ENCODE measurements at places on chromosomes 1 and 21.

DNA sequence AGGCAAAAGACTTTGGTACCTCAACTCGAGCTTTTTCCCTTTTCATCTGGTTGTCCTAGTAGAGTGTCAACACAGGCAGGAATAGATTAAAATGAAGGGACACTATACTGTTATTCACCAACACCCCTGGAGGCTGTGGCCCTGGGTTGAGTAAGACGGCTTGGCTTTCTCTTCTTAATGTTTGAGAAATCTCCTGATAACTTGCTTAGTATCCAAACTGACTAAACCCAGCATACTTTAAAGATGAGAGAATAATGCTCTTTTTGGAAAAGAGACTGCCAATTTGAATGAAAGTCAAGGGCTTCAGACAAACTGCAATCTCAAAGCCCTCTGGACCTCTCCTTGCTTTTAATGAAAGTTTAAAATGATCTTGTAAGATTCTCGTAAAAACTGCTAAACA, 2.6 kb upstream of the SLC30A1 start:
- no peak for DNase-seq

- no peak for DNase-seq
These were observed 119.0 kb upstream of the NFIA start for GRCh38 chr1:60963167-60963940.

GRCh38 chr1:179295164-179295755, 1.7 kb downstream of the SOAT1 start:
- DNase-seq, result no peak

GRCh38 chr21:41678924-41679318, 87.9 kb downstream of the RIPK4 start:
- DNase-seq, result peak; percentile 83

DNA sequence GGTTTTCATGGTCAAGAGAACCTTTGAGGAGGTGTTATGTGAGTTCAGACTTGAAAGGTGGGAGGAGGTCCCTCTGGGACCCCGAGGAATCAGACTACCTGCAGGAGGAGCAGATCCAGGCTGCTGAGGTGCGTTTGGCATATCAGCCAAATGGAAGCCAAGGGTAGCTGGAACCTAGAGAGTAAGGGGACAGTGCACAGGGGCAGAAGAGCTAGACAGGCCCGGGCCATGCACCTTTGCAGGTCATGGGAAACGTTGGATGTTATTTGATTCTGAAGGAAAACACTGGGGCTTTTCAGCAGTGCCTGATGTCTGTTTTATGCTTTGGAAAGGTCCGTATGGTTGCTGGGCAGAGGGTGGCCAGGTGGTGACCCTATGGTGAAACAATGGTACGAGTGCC, 169.2 kb downstream of the PGBD5 start:
- no peak for DNase-seq

- DNase-seq, result no peak
These were observed 75.7 kb downstream of the GALNT2 start for GRCh38 chr1:230142608-230143210.

- no peak for DNase-seq
These were observed 149.8 kb downstream of the ETS2 start for GRCh38 chr21:38955495-38955894.

GRCh38 chr1:234647245-234647644, 37.3 kb upstream of the IRF2BP2 start:
- DNase-seq, result no peak

- DNase-seq, result no peak
These were observed 725.3 kb upstream of the NCAM2 start for GRCh38 chr21:20272791-20273362.

GRCh38 chr1:28058971-28059878, 29.2 kb downstream of the EYA3 start:
- no peak for DNase-seq

DNA sequence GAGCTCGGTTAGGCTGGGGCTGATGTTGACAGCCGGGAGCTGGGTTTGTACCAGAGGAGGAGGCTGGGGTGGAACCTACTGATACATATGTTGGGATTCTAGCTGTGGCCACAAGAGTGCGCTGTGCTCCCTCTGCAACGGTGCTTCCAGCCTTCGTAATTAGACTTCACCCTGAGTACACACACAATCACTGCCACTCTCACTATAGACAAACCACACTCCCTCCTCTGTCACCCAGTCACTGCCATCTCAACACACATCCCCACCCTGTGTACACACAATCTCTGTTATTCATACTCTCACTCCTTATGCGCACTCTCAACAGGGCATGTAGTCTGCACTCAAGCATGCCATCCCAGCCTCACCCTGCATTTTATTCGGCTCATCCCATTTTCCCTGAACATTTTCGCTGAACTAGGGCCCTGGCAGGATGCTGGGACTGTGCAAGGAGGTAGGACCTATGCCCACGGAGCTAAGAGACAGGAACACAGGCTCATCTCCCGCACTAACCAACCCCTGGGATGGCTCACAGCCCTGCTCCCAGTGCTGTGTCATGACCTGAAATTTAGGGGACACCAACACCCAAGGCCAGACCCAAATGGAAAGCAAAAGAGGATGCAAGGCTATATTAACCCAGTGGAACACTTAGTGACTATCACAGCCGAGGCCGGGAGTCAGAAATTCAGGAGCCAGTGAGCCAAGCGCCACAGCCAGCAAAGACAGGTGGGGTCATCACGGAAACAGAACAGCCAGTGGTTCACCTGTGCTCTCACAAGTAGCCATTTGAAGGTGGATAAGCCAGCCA, 5.7 kb downstream of the GJB3 start:
- DNase-seq, result peak; percentile 68

- no peak for DNase-seq
These were observed 16.6 kb upstream of the LGALS8 start for GRCh38 chr1:236507022-236507700.

DNA sequence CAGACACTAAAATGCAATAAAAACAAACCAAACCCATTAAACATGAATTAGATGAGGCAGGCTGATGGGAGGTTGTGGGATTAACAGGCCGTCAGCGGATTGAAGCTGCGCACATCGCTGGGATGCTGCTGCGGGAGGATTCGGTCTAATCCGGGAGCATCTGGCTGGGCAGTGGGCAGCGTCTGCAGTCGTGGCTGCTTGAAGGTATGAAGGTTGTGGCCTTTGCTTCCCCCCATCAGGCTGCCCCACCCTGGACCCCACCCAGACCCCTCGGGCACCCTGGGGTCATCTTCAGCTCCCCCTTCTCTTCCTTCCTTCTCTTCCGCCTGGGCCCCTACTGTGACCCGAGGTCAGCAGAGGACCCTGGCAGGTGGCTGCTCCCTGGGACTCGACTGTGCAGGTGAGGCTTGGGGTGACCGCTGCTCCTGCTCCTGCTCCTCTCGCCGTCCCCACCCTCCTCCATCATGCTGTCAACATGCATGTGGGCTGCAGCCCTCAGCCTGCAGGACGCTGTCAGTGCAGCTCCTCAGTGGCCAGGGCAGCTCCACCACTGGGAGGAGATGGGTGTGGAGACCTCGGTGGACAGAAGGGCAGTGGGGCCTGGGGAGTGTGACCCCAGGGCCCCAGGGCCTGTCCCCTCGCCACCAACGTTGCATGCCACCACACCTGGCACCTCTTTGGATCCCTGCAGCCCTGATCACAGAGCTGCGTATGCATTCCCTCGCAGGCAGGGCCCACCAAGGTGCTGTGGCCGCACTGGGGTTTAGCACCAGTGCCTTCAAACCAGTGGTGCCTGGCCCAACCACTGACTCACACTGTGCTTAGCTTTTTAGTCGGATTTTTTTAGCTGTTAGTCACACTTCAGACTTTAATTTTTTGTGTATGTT, 112.2 kb upstream of the COL6A1 start:
- peak; percentile 74 for DNase-seq

GRCh38 chr1:14135070-14135469, 435.1 kb downstream of the PRDM2 start:
- DNase-seq, result no peak

- no peak for DNase-seq
These were observed 128.4 kb upstream of the USP25 start for GRCh38 chr21:15601390-15601789.

- DNase-seq, result no peak
These were observed 25.8 kb downstream of the OSBPL9 start for GRCh38 chr1:51642739-51643142.

GRCh38 chr1:151989211-151989862, 4.3 kb downstream of the S100A10 start:
- DNase-seq, result no peak

DNA sequence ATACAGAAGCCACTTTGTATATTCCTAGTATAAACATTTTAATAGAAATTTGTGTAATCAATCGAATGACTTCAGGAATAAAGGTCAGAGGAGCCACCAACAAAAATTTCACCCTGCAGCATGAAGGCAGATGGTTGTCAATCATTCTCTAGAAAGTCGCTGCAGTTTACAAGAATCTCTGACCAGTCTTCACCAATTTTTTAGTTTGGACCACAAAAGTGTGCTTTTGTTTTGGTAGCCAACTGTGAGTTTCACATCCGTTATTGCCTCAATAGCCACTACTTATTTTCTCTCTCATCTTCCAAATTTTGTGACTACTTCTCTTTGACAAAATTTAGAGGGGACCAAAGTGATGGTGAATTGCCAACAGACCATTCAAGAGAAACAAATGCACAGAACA, 1155.6 kb downstream of the AMY1C start:
- DNase-seq, result no peak

GRCh38 chr1:10751561-10752085, 44.8 kb downstream of the CASZ1 start:
- no peak for DNase-seq

DNA sequence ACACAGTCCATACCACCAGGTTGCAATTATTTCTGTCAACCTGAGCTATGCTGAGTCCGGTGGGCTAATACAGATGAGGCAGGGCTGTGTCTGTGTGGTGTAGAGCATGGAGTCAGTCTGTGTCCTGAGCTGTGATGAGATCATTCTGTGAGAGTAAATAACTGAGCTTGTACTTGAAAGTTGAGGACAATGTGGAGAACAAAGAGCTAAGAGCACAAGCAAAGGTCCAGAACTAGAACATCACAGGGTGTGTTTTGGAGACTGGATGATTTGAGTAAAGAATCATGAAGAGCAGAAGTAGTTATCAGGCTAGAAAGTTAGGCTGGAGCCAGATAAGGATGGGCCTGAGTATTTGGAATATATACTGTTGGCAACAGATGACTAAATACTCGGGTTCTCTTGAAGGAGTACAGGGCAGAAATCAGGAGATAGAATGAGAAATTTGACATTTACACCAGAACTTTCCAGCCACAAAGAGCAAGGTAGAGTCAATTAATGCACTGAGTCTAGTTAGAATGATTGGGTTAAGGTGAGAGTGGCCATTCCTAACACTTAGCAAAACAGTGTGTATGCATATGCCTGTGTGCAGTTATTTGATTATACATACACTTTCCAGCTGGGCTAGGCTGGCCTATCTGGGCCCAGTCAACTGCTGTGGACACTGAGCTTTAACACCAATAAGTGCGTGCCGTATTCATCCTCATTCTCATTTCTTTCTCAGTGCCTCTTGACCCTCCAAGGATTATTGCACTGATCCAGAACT, 48.8 kb downstream of the LEPR start:
- DNase-seq, result no peak

DNA sequence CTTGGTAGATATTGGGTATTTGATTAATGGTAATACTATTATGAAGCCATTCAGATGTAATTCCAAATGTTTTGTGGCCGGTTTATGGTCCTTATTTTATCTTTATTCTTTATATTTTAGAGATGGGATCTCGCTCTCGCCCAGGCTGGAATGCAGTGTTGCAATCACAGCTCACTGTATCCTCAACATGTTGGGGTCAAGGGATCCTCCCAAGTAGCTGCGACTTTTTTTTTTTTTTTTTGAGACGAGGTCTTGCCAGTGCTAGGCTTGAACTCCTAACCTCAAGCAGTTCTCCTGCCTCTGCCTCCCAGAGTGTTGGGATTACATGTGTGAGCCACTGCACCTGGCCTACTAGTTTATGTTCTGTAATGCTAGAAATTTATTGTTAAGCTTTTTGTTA, 4.7 kb downstream of the DDI2 start:
- no peak for DNase-seq

DNA sequence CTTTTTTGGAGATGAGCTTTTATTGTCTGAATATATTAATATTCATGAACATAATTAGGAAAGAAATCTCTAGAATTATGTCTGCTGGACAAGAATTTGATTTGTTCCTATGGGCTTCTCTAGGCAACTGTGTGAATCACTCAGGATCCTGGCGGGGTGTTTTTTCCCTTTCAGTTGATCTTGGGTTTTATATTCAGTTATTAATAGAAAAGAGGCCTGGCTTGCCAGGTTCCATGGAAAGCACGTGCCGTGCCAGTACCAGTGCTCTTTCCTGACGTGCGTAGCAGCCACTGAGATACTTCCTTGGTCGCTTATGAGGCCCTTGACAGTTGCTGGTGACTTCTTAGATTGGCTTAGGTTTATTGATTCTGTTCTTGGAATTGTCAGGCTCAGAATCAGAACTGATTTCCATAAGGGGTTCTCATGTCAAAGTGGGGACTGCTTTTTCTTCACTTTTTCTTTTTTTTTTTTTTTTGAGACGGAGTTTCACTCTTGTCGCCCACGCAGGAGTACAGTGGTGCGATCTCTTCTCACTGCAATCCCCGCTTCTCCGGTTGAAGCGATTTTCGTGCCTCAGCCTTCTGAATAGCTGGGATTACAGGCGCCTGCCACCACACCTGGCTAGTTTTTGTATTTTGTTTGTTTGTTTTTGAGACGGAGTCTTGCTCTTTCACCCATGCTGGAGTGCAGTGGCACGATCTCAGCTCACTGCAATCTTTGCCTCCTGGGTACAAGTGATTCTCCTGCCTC, 48.7 kb upstream of the KIF1B start:
- DNase-seq, result no peak

DNA sequence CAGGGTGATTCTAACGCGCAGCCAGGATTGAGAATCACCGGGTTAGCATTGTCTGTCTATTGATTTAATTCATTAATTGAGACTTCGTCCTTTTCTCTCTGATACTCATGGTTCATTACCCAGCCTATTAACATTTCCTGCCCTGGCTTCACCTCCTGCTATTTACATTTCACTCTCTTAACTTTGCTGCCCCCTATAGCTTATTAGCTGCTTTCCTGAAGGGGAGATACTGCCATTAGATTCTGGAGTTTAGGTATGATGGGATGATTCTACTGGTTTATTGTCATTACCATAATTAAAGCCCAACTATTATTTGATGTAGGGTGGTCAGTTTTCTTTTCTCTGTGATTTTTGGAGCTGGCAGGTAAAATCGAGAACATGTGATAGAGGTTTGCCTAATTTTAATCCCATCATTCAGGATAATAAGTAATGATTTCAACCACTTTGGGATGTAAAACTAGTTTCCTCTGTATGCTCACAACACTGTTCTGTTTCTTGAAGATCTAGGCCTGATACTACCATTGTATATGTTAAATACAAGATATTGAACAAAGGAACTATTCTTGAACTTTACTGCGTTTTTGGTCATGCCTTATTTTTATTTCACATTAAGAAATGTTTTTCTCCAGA, 6.4 kb downstream of the PPP2R5A start:
- DNase-seq, result no peak

GRCh38 chr1:147545133-147545532, 3.8 kb downstream of the BCL9 start:
- DNase-seq, result no peak

DNA sequence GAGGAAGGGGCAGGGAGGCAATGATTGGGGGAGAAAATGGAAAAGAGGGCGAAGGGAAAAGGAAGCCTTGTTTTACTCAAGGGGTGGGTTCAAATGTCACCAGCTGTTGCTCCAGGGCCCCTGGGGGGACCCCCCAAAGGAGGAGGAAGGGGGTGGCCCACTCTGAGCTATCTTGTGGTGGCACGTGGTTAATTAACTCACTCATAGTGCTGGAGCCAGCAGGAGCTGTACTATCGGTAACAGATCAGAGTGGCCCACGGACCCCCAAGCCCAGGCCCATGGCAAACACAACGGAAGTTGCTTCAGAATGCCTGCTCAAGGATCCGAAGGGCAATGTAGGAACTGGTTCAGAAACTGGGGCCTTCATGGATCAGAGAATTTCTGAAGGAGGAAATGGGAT, 7.2 kb downstream of the TFF2 start:
- no peak for DNase-seq
